WTC11 (cell line): ENCODE measurements at places on chromosomes 13 and 19. TPM values are rescaled to one million over a fixed set of nuclear protein-coding genes. Genes with fewer than 3 reads are reported as not detected.

The FCHO1 gene
- 22.8 to 26.8 TPM (median 25.1 TPM) in 3 replicates for total RNA-seq

The GNG7 gene
- 9.6 to 14.3 TPM (median 13.2 TPM) in 3 replicates for total RNA-seq

DNA sequence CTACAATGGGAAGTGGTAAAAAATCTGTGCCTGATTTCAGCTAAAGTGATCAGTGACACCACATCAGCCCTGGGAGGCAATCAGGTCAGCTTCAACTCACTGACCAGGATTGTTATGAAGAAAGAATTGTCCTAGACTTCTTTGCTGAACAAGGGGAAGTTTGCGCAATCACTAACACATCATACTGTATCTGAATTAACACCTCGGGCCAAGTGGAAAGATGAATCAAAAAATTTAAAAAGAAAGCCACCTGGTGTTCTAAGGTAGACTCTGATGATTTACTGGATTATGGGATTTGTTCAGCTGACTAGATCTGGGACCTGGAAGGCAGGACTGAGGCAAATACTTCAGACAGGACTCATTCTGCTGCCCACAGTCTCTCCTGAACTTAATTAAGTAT lies 161.8 kb downstream of the DIAPH3 start:
- no peak for DNase-seq

GRCh38 chr13:37473035-37473434 lies 125.5 kb downstream of the POSTN start:
- peak; percentile 53 for DNase-seq

GRCh38 chr13:66224663-66225062 lies 1005.5 kb downstream of the PCDH9 start:
- DNase-seq: no peak

The CGB5 gene
- 0.30 to 0.62 TPM (median 0.35 TPM) in 3 replicates for total RNA-seq

The FFAR1 gene
- 0.07 TPM in 1 of 3 replicates, not detected in the others for total RNA-seq
